ENCODE measurements at places on chromosomes 13 and 19.

DNA sequence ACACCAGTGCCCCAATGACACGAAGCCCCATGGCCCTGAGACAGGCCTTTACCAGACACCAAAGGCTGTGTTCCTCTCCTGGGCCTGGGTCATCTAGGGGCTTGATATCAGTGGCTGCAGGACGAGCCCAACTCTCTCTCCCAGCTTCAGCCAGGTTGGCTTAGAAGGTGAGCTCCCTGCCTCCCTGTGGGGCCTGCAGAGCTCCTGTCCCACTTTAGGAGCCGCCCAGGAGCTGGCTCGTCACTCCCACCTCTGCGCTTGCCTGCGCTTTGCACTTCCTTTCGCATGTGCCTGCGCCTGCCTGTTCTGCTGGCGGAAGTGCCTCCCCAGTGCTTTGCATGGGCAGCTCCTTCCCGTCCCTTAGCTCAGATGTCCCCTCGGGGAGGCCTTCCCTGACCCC is 4.9 kb downstream of the CALM3 start:
- no peak for DNase-seq

GRCh38 chr13:28750187-28751045 is 31.6 kb upstream of the SLC46A3 start:
- DNase-seq, result no peak

- peak; percentile 78 for DNase-seq
Observed at GRCh38 chr13:23433171-23434153, at the start of gene SACS. TSS of gene SACS (minus strand) at chr13:23433702. CDS start at chr13:23411239, 22,463 bp downstream.

GRCh38 chr13:43489233-43489632 is 297.5 kb downstream of the ENOX1 start:
- DNase-seq, result no peak

- DNase-seq, result no peak
Observed at GRCh38 chr19:2412449-2412848, 14.9 kb downstream of the TIMM13 start.
